ENCODE measurements at places on chromosomes 12 and 14. TPM values are rescaled to one million over a fixed set of nuclear protein-coding genes. Genes with fewer than 3 reads are reported as not detected.

Gene PA2G4
- 63.5 TPM for total RNA-seq

GRCh38 chr12:123952037-123952436, 20.6 kb downstream of the CCDC92 start:
- no peak overlapping the region for H3K4me3 ChIP-seq
- no peaks in the 10 kb centered on the region for H3K27me3 ChIP-seq
- H3K27ac ChIP-seq = peak overlapping the region; percentile 24
- no peaks in the 10 kb centered on the region for H3K36me3 ChIP-seq
- no peak for DNase-seq

DNA sequence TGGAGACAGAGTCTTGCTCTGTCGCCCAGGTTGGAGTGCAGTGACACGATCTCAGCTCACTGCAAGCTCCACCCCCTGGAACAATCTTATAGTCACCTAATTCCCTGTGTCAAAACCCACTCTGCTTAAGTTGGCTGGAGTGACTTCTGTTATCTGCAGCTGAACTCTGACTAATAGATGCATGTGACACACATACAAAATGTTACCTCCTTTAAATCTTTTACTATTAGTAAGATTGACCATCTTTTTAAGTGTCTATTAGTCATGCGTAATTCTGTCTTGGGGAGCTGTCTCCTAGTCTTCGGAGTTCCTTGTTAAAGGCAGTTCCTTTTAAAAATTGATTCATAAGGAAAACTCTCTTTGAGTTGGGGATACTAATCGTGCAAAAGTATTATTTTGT, 7.4 kb downstream of the IFI27L1 start:
- H3K4me3 ChIP-seq = no peak overlapping the region
- no peaks in the 10 kb centered on the region for H3K4me1 ChIP-seq
- no peaks in the 10 kb centered on the region for H3K27me3 ChIP-seq
- no peak overlapping the region for H3K27ac ChIP-seq

Gene GLT1D1
- 1.4 TPM for total RNA-seq

DNA sequence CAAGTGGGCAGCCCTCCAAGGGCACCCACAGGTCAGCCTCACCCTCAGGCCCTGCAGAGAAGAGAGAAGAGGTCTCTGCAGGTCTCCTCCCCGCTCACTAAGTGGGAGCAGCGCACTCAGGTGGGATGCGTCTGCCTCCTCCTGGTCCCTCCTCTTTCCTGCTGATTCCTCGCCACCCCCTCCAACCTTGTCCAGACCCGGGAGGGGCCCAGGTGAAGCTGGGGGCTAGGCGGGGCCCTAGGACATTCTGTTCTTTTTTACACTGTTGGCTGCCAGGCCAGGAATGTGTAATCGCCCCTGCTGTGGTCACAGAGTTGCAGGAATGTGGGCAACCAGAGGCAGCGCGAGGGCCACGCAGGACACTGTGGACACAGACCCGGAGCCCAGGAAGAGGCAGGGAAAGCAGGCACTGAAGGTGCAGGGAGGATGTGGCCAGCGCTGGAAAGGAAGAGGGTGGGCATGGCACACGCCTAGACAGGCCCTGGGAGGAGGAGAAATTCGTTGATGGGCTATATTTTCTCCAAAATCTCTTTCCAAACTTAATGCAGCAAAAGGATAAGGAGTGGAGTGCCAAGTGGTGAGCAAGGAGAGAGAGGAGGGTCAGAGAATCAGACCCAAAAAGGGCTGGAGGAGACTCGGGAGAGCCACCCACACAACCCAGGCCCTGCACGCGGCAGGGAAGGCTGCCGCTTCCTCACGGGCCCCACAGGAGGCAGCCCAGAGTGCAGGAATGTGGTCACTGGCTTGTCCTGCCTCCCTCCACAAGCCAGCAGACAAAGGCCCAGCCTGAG, 911 bp upstream of the SCNN1A start:
- H3K4me1 ChIP-seq = no peaks in the 10 kb centered on the region
- H3K4me3 ChIP-seq = no peak overlapping the region
- peak; percentile 73 for DNase-seq
- H3K27me3 ChIP-seq = no peaks in the 10 kb centered on the region
- H3K36me3 ChIP-seq = no peaks in the 10 kb centered on the region

- H3K27ac ChIP-seq = no peak overlapping the region
- H3K27me3 ChIP-seq = no peaks in the 10 kb centered on the region
- no peaks in the 10 kb centered on the region for H3K36me3 ChIP-seq
Measured at GRCh38 chr14:72014486-72014885, 82.3 kb downstream of the RGS6 start.

All from aorta (tissue), 5 donors.